ENCODE measurements at places on chromosomes 13 and 19.

- no peak for DNase-seq
Measured at GRCh38 chr19:4676955-4677731, 7.0 kb upstream of the MYDGF start.

DNA sequence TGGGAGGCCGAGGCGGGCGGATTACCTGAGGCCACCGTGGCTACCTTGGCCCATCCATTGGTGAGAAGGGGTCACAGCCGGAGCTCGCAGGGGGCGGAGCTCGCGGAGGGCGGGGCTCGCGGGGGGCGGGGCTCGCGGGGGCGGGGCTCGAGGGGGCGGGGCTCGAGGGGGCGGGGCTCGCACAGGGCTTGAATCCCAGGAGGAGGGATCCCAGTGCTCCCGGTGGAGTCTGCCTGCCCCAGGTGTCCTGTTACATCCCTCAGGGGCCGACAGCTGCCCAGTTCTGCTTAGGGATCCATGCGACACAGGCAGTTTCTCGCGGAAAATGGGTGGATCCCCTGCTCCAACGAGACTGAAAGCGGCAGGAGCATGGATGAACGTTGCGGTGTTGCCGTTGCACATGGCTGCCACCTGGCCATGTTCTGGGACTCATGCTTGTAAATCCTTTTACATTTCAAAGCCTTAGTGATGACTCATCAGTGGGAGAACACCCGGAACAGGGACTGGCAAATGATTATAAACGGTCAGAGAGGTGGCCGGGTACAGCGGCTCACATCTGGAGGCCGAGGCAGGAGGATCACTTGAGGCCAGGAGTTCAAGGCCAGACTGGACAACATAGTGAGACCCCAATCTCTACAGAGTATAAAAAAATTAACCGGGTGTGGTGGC is 25.1 kb downstream of the TMPRSS9 start:
- DNase-seq: peak; percentile 79

DNA sequence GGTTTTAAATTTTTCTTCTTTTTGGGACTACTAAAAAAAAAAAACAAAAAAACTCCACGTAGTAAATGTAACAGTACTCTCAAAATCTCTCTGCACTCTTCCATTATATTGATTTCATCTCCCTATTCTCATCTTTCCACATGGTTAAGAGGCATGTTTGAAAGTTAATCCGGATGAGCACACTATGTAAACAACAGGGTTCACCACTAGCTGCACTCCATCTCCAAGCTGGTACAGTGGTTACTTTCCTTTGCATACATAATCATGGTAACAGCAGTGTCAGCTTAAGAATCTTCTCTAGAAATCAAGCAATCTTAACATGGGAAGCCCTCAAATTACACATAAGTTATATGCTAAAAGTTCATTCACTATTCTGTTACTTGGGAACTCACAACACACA is 92.6 kb downstream of the MIPEP start:
- no peak for DNase-seq

DNA sequence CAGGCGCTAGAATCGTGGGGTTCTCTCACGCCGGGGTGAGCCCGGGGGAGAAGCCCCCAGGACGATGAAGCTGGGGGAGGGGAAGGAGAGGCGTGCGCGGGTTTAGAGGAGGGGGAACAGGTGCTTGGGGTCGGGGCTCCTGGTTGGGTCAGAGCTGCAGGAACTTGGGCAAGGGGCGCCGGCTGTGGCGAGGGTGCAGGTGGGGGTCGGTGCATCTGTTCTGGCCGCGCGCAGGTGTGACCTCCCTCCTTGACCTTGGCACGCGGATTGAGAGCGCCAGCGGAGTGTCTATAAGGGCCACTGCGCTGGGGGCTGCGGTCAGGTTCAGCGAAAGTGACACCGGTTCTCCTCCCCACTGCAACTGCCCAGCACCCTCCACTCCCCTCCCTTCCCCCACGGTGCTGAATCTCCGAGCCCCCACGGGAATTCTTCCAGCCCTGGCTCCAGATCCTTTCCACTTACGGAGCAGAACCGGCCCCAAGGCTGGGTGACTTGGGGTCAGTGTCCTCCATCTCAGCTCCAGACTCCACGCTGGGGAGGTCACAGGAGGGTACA is 618 bp downstream of the TMEM38A start:
- DNase-seq: no peak

- DNase-seq: no peak
Measured at GRCh38 chr19:11273989-11274388, 11.7 kb upstream of the DOCK6 start.

DNA sequence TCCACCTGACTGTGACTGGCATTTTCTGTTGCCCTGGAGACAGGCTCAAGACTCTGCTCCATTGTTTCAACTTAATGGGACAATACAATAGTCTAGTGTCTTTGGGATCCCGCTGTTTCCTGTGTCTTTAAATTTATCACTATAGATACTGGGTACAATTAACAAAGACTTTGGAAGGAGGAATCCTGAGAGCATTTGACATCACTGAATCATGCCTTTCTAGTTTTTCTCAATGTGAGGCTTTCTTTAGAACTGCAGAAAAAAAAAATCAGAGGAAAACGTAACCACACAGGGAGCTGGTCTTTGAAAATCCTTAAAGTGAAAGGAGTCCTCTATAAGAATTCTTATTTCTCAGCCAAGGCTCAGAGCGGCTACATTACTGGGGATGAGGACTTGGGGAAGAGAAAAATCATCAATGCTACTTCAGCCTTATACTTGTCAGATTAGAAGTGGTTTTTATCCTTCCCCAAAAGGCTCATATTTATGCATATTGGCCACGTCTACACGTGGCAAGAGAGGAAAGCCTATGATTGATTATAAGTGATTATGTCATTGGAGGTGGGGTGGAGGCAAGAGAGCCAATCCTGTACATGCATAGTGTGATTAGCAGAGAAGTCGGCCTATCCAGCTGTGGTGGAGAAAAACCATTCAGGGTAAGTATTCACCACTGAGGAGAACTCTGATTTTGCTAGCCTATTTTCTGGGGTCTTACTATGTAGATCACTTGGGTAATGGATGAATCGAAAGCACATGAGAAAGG is 34.4 kb upstream of the UBL3 start:
- no peak for DNase-seq

GRCh38 chr19:5823579-5824281 is 15.8 kb downstream of the FUT6 start:
- DNase-seq: no peak

- no peak for DNase-seq
Measured at GRCh38 chr19:54660964-54661363, 1.8 kb upstream of the LILRB4 start.

DNA sequence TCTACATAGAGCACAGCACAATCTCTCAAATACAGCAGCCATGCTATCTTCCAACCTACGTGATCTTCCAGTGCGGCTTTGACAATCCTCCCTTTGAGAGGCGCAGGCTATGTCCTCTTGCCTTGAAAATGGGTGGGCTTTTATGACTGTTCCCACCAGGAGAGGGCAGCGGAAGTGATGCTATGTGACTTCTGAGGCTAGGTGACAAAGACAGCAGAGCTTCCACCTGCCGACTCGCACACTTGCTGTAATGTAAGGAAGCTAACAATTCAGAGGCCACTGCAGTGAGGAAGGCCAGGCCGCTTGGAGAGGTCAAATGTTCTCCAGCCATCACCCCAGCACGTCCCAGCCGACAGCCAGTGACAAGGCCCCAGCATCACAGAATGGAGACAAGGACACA is 65.8 kb downstream of the MRPL57 start:
- DNase-seq: no peak

DNA sequence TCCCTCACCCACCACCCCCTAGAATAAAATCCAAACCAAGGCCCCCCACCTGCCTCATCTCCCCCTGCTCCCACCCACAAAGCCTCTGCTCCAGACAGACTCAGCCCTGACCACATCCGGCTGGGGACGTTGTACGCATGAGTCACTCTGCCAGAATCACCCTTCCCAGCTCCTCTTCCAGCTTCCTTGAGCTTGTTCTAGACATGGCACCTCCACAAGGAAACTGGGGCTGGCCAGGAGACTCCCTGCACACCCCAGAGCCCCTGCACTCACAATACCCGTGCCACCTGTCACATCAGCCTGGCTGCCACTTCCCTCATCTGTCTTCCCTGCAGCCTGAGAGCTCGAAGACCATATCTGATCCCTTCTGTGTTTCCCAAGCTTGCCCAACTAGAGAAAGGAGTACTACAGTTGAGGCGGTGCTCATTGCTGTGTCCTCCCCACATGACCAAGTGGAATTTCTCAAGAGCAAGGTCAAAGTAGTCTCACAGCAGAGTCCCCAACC is 9.7 kb downstream of the DEDD2 start:
- DNase-seq: no peak

DNA sequence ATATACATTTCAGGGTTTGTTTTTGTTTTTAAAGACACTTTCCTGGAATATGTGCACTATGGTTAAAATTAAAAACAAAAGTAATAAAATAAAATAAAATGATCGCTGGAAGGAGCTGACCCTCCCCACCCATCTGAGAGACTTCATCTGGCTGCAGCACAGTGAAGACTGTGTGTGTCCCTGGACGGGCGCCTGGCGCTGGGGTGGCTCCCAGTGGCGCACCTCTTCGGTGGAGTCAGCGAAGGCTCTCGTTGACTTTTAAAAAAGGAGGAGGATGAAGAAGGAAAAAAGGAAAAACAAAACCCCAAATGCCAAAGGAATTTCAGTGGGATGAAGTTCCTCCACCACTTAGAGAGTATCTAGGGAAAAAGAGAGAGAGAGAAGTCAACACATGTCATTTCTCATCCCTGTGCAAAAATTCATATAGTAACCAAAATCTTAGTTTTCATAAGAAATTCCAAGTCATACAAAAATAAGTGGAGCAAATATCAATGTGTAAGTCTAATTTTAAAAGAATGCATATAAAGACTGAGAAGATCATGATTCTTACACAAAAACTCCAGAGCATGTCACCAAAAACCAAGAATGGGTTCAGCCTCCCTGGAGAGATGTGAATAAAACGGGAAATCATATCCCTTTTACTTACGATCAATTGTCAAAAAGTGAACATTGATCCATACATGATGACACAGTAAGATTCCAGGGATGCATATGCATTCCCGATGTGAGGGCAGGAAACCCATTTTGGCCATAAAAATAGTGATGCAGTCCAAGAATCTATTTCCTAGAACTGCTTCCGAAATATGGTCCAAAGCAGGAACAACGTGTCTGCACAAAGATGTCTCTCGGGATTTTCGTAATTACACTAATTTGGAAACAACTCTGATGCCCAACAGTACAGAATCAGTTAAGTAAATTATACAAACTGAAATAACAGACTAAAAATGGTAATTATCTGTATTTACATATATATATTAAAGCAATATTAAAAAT is 123.8 kb downstream of the STK24 start:
- no peak for DNase-seq

DNA sequence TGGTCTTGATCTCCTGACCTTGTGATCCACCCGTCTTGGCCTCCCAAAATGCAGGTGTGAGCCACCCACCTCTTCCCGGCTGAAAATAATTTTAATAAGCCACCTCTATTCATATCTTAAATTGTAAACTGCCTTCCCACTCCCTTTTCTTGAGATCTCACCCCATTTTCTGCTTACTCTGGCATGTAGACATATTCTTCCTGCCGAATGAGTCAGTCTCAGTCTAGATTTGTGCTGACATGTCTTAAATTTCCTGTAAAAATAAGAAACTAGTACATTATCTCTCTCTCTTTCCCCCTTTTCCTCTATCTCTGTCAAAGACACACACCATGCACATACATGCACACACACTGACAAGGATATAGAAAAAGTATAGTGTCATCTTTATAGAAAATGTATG is 60.9 kb downstream of the THSD1 start:
- no peak for DNase-seq

Data from NCI-H774 (cell line).